ENCODE measurements at places on chromosomes 4 and X.

- no peak for DNase-seq
Observed at GRCh38 chr4:148430854-148431253, 11.4 kb downstream of the NR3C2 start.

DNA sequence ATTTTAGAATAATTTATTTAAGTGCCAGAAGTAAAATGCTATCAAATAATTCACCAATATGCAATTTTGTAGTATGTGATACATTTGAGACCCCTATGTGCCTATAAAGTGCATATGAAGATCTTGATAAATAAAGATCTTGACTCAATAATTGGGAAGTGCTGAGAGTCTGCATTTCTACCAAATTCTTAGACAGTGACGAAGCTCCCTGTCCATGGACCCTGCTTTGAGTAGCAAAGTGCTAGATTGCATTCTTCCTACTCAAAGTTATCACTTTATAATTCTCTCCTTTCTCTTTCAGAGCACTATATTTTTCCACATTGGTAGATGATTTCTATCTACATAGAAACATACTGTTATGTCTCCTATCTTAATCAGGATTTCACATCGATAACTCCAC is 1393.9 kb downstream of the ARAP2 start:
- DNase-seq, result no peak

DNA sequence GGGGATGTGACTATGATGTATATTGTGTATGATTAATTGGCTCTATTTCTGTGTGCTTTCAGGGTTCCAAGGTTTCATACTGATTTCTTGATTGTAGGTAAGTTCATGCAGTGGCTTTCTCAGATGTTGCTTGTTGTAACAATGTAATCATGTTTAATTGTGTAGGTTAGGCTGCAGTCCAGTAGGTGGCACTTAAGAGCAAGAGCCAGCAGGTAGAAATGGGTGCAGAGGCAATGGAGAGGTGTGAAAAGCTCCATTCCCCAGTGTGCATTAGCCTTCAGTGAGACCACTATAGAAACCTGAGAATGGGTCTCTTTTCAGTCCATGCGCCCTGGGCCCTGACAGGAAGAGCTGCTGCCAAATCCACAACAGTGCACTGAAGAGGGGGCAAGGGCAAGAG is 28.2 kb downstream of the DCAF12L2 start:
- no peak for DNase-seq

DNA sequence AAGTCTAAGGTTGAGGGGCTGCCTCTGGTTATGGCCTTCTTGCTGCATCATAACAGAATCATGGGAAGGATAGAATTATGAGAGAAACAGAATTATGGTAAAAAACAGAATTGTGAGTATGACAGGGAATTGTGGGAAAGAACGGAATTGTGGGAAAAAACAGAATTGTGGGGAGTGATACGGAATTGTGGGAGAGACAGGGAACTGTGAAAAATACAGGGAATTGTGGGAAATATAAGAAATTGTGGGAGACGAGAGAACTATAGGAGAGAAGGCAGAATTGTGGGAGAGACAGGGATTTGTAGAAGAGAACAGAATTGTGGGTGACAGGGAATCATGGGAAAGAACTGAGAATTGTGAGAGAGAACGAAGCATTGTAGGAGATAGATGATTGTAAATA is 159.1 kb downstream of the FRMPD4 start:
- no peak for DNase-seq

GRCh38 chr4:40264995-40265909 is 68.4 kb downstream of the RHOH start:
- DNase-seq, result no peak

DNA sequence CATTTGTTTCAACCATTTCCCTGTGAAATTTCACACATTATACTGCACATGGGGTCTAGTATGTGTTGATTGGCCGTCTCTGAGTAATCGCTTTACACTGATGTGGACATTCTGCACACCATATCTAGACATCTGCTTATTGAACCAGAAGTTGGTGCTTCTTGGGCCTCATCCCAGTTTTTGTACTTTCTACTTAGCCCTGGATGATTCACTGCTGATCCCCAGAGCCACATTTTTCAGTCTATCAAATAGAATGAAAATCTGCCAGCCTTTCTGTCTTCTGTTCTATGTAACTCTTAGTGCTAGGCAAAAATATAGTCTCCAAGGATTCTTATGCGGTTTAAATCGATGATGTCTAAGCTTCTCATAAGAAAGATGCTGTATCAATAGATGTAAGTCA is 40.5 kb upstream of the RELL1 start:
- no peak for DNase-seq

DNA sequence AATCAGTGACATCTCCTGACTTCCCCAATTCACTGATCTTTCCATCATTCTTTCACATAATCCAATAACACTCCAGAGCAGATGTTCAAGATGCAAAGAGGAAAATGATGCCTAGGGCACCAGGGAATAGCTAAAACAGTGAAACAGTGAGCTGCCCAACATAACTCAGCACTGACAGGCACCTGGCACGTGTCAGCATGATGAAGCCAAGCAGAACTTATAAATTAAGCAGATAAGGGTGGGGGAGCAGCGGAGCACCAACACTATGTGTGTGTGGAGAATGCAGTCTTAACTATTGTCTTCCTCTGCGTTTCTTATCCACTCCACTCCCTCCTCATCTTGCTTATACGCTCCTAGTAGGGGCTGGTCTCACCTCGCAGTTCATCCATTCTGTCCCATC is 89.4 kb downstream of the AMMECR1 start:
- no peak for DNase-seq

GRCh38 chr4:34412233-34412632 is 1832.1 kb downstream of the ARAP2 start:
- DNase-seq, result no peak

- DNase-seq, result no peak
Observed at GRCh38 chr4:81663368-81663767, 191.7 kb upstream of the RASGEF1B start.

DNA sequence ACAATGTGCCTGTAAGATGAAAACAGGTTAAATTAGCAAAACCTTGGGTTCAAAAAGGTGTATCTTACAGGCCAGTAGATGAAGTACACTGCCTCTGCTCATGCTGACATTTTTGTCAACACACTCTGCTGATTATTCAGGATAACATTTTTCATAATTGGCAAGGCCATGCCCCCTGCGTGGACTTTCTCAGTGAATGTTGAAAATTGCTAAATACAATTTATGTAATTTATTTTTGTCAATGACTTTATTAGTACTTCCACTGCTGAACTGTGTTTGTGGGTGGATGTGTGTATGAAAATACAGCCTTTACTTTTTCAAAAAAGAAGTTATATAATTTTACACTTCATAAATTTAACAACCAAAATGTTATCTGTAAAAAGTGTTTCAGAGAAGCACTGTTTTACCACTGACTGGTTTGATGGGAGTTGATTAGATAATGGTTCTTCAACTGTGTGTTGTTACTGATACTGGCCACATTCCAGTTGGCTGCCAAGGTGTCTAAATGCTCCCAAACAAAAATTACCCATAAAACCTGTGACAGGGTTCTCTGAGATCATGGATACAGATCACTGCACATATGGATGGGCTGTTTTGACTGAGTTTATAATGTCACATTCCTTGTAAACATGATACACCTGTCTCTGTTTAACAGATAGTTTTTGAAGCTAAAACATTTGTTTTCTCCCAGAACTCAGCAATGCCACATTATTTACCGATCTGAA is 151.9 kb upstream of the SLC7A11 start:
- DNase-seq, result no peak

DNA sequence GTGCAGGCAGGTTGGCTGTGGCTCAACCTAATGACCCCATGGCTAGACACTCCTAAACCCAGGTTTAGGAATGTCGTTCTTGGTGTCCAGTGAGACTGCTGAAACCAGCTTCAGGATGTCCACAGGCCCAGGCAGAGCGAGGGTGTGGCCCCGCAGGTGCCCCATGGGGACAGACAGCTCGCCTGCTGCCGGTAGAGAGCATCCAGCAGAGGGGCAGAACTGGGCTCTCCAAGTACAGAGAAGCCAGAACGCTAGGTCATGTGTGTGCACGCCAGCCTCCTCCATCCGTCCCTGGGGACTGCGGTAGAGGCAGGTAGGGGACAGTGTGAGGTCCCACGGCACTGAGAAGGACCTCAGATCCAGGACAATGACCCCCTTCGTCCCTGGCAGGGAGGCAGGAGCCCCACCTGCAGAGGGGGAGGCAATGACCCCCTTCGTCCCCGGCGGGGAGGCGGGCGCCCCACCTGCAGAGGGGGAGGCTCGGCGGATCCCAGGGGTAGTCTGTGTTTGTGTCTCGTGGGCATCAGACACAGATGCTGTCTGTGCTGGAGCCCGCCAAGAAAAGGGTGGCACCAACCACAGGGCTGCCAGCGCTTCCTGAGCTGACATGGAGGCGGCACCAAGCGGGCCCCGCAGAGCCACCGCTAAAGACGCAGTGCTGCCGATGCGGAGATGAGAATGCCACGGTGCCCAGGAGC is 118.4 kb downstream of the FAM53A start:
- DNase-seq, result no peak

GRCh38 chrX:124256216-124256615 is 76.2 kb upstream of the TEX13D start:
- no peak for DNase-seq

DNA sequence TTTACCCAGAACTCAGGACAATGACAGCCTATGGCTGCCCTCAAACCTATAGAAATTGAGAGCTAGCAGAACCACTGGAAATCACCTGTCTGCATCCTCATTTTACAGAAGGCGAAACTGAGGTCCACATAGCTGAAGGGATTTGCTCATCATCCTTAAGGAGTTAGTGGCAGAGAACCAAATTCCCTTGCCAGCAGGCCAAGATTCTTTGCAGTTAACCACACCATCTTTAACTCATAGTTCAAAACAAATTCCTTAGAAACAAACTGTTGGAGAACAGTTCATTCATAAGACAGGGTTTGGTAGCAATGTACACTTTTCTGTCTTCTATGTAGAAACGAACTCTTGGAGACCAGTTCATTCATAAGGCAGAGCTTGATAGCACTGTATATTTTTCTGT is 37.9 kb upstream of the RAP2C start:
- DNase-seq, result no peak

DNA sequence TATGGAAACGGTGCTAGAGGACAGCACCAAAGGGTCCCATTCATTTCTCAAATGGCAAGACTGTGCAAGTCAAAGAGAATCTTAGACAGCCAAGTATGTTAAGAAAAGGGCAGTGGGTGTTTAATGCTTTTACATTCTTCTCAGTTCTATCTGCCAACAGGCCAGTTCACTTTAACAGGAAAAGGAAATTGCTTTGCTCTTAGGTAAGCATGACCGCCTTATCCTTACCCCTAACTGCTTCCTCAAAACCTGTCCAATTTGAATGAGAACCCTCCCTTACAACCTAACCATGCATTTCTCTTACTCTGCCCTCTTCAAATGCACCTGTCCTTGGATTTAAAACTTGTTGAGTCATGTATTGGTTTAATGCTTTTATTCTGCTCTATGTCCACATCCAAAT is 44.5 kb upstream of the BLTP1 start:
- no peak for DNase-seq

DNA sequence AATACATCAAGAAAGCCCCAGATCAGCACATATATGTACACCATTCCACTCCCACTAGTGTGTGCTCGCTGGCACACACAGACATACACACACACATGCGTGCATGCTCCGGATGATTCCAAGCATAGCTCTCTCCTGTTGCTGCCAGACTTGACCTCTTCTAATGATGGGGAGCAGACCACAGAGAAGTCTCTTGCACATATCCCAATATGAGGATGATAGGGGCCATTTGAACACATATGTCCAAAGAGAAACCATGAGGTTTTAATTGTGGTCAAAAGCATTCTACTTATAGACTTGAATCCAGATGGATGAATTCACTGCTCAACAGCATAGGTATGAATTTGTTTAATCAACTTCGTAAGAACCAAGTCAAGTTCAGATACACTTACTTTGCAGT is 214.9 kb downstream of the AFF2 start:
- DNase-seq, result no peak

DNA sequence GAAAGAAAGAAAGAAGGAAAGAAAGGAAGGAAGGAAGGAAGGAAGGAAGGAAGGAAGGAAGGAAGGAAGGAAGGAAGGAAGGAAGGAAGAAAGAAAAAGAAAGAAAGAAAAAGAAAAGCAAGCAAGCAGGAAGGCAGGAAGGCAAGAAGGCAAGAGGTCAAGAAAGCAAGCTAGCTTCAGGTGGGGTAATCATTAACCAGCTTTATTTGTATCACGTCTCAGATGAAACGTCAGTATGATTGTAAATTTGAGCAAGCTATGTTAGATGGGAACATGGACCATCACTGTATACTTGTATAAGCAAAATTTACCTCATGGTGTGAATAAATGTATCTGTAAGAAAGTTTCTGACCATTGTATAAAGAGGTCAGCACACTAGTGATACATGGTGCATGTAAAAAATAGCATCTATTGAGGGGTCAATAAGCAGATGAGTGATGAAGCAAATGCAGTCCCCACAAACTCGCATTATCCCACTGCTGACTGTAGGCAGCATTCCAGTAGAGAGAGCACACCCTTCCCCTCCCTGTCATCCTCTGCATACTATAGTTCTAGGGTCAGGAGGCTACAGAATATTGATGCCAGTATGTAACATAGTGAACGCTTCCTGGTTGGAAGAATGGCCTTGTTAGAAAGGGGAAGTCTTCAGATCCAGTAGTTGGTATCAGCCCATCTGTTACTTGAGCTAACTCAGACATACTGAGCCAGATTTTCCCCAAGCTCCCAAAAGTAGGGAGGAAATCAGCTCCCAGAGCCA is 16.5 kb upstream of the KLHL34 start:
- no peak for DNase-seq

GRCh38 chr4:161585011-161585410 is 578.8 kb downstream of the FSTL5 start:
- no peak for DNase-seq

DNA sequence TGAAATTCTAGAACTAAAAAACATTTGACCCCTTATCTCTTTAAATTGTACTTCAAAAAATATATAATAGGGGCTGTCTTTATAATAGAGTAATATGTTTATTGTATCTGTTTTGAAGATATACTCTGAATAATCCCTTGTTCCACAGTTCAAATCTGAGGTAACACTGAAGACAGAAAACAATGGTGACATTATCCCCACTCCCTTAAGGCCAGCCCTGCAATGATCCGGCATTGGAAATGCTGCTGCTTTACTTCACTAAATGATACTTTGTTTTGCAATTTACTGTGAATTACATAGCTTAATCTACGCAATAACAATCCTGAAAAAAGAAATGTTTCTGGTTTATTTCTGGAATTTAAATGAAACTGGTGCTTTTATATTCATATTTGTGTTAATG is 34.4 kb upstream of the ZFP42 start:
- no peak for DNase-seq

DNA sequence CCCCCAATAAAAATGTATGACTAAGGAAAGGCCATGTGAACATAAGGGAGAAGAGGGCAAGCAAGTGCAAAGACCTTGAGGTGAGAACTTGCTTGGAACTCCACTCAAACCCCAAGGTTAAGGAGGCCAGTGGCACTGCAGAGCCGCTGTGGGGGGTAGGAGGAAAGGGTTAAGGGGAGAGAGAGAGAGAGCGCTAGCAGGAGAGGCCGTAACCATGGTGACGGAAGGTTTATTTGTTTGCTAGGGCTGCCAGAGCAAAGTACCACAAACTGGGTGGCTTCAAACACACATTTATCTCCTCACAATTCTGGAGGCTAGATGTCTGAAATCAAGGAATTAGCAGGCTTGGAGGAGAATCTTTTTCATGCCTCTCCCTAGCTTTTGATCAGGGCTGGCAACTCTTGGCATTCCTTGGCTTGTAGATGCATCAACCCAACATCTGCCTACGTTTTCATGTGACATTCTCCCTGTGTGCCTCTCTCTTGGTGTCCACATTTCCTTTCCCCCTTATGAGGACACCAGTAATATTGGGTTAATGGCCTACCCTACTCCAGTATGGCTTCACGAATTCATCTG is 35.2 kb downstream of the SMIM20 start:
- no peak for DNase-seq

- DNase-seq, result no peak
Observed at GRCh38 chr4:142350871-142351270, 495.2 kb downstream of the INPP4B start.
